ENCODE measurements at places on chromosomes 11 and 22. TPM values are rescaled to one million over a fixed set of nuclear protein-coding genes. Genes with fewer than 3 reads are reported as not detected.

GRCh38 chr11:28566339-28567089 lies 458.3 kb downstream of the METTL15 start:
- peak; percentile 81 for DNase-seq

- DNase-seq: peak; percentile 92
These were observed 33.8 kb upstream of the PPARA start for GRCh38 chr22:46116491-46116958.

The PGA4 gene
- not detected for total RNA-seq

The GNAZ gene
- 5.0 TPM for total RNA-seq
